Left ventricle myocardium inferior (tissue), 1 donor: ENCODE measurements at places on chromosomes 7 and 10. TPM values are rescaled to one million over a fixed set of nuclear protein-coding genes. Genes with fewer than 3 reads are reported as not detected.

TMEM196 gene
- total RNA-seq, result not detected

DPP6 gene
- total RNA-seq, result 0.25 TPM

CFAP70 gene
- total RNA-seq, result 2.0 TPM

GNG11 gene
- 29.6 TPM for total RNA-seq

PAPSS2 gene
- 10.6 TPM for total RNA-seq

OGDHL gene
- 4.5 TPM for total RNA-seq

LRIT1 gene
- not detected for total RNA-seq

CYP2C8 gene
- total RNA-seq, result not detected

GIMAP2 gene
- total RNA-seq, result 5.0 TPM

IFIT2 gene
- 4.5 TPM for total RNA-seq

CASTOR2 gene
- total RNA-seq, result 29.9 TPM

RPS24 gene
- 829 TPM for total RNA-seq

MUC12 gene
- 0.30 TPM for total RNA-seq

PRPS1L1 gene
- total RNA-seq, result not detected

NANOS1 gene
- total RNA-seq, result 11.7 TPM

SP8 gene
- total RNA-seq, result not detected

FOXI2 gene
- total RNA-seq, result 0.08 TPM

OR6B1 gene
- total RNA-seq, result not detected

DPY19L1 gene
- 28.5 TPM for total RNA-seq

OPN1SW gene
- not detected for total RNA-seq
